Cerebellum (tissue), 4 donors: ENCODE measurements at places on chromosomes 4 and X. TPM values are rescaled to one million over a fixed set of nuclear protein-coding genes. Genes with fewer than 3 reads are reported as not detected.

KIAA1210 gene
- total RNA-seq = 0.36 TPM

PLXNB3 gene
- total RNA-seq = 3.3 TPM

SLC16A2 gene
- 17.9 TPM for total RNA-seq

SSX2B gene
- not detected for total RNA-seq

TAF7L gene
- total RNA-seq = not detected
